ENCODE measurements at places on chromosomes 1 and 21.

DNA sequence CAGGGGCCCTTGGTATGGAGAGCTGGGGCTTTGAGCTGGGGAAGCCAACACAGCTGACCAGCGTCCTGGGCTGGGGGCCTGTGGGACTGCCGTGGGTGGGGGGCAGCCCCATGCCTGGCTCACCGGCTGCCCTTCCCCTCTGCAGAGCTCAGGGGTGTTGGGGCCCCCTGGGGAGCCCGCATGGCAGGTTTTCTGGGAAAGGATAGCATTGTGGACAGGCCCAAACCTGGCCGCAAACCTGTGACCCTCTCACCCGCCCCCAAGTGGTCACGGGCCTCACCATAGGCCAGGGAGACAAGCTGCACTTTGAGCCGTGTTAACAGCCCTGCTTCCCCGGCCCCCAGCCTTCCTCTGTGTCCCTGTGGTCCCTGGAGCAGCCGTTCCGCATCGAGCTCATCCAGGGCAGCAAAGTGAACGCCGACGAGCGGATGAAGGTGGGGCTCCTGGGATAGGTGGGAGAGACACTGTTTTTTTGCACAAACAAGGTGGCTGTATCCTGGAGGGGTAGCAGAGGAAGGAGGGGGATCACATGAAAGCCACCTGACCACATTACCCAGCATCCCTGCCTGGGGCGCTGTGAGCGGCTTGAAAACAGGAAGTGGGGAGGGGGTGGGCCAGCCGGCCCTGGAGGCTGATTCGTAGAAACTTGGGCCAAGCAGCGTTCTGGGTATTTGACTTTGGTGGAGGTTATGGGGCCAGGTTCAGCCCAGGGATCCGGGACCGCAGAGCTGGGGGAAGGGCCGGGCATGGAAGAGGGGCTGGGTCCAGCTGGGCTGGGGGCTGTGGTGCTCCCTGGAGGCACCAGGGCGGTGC is 65.9 kb downstream of the PIK3CD start:
- DNase-seq = peak; percentile 94

DNA sequence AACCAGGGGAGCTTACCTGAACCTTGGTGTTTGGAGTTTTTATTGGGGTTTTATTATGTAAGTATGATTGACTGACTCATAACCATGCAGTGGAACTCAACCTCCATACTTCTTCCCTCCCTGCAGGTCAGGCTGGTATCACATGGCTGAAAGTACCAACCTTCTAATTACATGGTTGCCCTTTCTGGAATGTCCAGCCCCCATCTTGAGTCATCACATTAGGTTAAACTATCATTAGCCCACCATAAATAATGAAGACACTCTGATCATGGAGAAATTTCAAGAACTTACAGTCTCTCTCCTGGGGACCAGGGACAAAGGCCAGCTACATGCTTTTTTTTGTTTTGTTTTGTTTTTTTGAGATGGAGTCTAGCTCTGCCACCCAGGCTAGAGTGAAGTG is 19.2 kb upstream of the DPH5 start:
- DNase-seq = no peak

- DNase-seq = no peak
These were observed 8.1 kb upstream of the NCF2 start for GRCh38 chr1:183598386-183598785.

- no peak for DNase-seq
These were observed 21.1 kb downstream of the ERG start for GRCh38 chr21:38477226-38477625.

DNA sequence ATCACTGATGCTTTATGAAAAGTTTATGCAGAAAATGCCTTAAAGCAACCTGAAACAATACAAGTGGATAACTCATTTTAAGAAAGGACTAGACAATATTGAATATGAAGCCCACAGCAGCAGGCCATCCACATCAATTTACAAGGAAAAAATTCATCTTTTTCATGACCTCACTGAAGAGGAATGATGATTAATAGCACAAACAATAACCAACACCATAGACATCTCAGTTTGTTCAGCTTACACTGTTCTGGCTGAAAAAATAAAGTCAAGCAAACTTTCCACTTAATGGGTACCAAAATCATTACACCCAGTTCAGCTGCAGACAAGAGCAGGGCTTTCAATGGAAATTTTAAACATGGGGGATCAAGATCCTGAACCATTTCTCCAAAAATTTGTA is 380.6 kb upstream of the NEGR1 start:
- no peak for DNase-seq

GRCh38 chr1:53511933-53512806 is 53.0 kb downstream of the DMRTB1 start:
- DNase-seq = no peak

- no peak for DNase-seq
These were observed 112.1 kb upstream of the ARTN start for GRCh38 chr1:43821471-43821870.

DNA sequence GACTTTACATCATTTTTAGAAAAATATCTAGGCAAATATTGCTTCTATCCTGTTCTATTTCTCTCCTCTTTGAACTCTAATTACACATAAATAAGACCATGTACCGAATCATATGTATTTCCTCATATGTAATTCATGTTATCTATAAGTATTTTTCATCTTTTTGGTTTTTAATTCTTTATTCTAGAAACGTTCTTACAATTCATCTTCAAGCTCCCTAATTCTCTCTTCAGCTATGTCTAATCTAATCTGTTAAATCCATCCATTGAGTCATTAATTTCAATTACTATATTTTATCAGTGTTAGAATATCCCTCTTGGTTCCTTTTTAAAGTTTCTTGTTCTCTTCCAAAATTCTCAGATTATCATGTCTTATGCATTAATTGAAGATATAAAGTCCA is 61.8 kb downstream of the DUSP10 start:
- DNase-seq = no peak
